ENCODE measurements at places on chromosomes 6 and 20.
A peak's percentile ranks its signal among the peaks of the same experiment; 100 is the strongest.

DNA sequence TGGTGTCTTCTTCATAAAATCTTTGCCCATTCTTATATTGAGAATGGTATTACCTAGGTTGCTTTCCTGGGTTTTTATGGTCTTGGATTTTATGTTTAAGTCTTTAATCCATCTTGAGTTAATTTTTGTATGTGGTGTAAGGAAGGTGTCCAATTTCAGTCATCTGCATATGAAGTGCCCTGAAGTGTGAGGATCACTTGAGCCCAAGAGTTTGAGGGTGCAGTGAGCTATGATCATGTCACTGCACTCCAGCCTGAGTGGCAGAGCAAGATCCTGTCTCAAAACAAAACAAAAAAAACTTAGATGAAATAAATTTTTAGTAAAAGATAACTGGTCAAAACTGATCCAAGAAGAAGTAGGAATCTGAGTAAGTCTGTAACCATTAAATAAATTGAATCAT is 215.4 kb downstream of the TBC1D7 start:
- no peak for DNase-seq

DNA sequence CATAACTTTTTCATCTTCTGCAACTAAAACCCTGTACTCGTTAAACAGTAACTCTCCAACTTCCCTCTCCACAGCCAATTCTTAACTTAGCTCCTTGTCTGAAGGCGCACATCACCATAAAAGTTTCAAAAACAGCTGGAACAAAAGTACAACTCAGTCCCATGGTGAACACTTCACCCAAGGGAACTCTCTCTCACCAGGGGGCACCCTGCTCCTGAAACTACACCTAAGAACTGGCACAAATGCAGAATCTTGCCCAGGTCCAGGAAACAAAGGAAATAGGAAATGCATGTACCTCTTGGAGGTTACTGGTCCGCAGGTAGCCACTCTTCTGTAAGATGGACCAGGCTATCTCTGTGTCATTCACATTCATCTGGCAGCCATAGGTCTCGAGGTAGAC is 6.6 kb downstream of the CDK5RAP1 start:
- DNase-seq, result no peak

- DNase-seq, result no peak
Observed at GRCh38 chr6:53917464-53917842, 122.6 kb downstream of the LRRC1 start.

- no peak for DNase-seq
Observed at GRCh38 chr6:56868687-56869086, 86.2 kb upstream of the BEND6 start.

DNA sequence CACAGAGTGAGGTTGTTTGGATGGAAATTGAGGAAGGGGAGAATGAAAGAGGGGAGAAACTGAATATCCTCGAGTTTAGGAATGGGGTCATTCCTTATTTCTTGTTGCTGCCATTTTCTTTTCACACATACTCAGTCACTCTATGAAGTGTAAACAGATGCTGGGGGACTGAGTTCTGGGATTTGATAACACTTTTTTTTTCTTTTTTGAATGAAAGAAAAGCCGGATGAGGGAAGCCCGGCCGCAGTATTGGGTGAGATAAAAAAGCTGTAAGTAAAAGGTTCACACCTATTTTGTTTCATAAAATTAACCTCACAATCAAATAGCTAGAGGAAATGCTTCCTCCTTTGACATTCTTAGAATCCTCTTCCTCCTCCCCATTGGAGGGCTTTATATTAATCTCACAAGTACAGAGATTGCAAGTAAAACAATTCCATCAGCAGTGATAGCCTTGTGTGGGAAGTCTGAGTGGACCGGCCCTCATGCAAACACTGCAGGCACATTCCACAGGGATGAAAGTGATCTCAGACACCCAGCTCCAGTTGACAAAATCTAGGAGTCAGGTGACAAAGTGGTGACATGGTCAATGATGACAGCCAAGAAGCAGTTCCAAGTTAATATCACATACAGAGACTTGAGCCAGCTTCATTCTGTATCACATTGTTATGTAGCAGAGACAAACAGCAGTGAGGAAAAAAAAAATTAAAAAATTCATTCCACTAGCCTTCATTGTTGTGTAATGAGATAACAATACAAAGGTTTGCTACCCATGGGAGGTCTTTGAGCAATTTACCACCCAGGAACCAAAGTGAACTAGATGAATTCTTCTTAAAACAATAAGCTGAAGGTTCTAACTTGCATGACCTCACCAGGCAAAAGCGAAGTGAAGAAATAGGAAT is 391.1 kb upstream of the HSF2 start:
- no peak for DNase-seq

DNA sequence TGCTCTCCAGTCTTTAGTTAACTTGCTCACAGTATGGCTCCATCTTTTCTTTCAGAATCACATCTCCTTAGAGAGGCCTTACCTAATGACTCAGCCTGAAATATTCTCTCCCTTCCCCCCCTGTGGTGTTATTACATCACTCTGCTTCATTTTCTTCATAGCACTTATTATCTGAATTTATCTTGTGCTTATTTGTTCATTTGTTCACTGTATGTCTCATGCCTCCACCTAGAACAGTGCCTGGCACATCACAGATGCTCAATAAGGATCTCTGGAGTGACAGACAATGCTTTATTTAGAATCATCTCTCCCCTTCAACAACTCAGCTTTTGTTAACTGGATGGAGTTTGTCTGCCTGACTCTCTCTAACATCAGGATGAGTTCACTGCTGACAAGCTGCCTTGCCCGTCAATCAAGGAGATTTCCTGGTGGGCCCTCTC is 96.6 kb upstream of the MAN1A1 start:
- peak; percentile 14 for DNase-seq

GRCh38 chr6:18343741-18344140 is 43.4 kb upstream of the RNF144B start:
- DNase-seq, result no peak

DNA sequence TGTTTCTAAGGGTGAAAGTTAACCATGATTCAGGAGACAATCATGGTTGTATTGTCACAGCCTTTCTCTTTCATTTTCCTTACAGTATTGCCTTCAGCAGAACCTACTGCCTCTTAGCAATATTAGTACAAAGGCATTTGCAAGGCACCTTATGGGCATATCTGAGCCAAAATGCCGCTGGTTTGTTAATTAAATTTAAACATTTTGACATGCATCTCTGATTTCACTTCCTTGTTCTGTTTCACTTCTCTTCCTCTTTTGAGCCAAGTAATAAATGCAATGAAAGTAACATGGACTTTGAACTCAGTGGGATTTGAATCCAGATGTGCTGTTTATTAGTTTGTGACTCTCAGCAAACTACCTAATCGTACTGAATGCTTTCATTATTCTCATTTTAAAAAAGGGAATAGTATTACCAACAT is 467.4 kb upstream of the CITED2 start:
- DNase-seq, result no peak

GRCh38 chr6:150145427-150145826 is 2.6 kb downstream of the PPP1R14C start:
- no peak for DNase-seq

DNA sequence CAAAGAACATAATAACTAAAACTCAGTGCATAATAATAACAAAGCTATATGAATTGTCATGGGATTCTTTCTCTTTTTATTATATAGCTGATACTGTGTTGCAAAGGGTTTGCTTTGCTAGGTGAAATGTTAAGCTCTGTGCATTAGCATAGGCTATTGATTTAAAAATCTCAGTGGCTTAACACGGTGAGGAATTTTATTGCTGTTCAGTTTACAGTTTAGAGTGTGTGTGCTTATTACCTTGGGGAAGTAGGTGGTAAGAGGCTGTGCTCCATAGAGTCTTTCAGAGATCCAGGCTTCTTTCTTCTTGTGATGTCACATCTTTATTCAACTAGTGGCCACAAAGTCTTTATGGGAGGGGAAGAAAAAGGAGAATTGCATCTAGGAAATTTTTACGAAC is 55.7 kb downstream of the LRRC1 start:
- DNase-seq, result no peak

GRCh38 chr20:10946124-10946880 is 272.5 kb upstream of the JAG1 start:
- no peak for DNase-seq

DNA sequence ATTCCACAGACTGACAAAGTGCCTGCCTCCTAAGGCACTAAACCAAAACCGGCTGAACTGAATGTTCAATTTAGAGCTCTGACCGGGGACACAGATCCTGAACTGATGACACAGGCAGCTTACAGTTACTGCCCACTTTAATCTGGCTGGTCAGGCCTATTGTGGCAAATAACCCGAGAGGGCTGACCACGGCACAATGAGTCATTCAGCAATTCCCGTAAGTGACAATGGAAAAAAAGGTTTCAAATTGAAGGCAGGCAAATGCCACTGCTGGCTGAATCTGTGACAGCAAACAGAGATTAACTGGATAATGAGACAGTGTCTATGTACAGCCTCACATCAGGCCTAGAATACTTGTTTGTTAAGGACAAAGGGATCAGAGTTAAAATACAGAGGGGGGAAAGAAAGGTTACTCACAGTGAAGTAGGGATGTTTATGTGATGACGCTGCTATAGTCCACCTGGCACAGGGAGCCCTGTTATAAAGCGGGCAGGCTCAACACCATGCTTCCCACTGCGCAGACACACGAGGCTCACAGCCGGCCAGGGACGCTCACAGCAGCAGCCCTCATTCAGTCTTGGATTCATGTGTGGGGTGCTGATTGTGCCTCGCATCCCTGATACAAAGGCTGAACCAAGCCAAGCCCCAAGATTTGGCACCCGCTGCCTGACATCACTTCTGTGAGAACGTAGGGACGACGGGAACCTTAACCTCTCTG is 54.4 kb downstream of the RTN4IP1 start:
- DNase-seq, result peak; percentile 54

- DNase-seq, result no peak
Observed at GRCh38 chr20:4154958-4155411, 139.6 kb upstream of the RNF24 start.

- peak; percentile 28 for DNase-seq
Observed at GRCh38 chr6:57190140-57190539, 18.0 kb downstream of the BAG2 start.

- no peak for DNase-seq
Observed at GRCh38 chr6:131208787-131209186, 73.5 kb downstream of the AKAP7 start.

DNA sequence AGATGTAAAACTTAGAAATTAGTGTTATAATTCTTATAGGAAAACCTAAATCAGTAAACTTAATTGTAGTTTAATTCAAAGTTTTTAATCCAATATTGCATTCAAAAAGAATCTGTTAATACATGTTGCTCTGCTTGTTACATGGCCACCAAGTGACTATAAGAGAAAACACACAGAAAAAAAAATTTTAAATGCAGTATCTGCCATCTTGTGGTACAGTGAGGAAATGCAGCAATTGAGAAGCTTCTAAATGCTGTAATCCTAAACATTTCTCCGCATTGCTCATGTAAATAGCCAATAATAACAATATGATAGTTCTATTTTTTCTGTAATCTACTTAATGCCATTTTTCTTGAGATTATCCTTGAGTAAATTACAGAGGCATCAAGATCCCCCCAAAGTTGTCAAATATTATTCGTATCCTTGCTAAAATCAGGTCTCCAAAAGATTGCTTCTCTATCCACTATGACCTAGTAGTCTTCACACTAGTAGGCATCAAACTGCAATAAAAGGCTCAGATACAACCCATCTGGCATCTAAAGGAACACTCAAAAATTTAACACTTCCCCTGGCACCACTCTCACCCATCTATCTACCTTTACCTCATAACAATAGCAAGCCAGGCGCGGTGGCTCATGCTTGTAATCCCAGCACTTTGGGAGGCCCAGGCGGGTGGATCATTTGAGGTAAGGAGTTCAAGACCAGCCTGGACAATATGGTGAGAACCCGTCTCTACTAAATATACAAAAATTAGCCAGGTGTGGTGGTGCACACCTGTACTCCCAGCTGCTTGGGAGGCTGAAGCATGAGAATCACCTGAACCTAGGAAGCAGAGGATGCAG is 34.6 kb downstream of the HDAC2 start:
- peak; percentile 41 for DNase-seq

DNA sequence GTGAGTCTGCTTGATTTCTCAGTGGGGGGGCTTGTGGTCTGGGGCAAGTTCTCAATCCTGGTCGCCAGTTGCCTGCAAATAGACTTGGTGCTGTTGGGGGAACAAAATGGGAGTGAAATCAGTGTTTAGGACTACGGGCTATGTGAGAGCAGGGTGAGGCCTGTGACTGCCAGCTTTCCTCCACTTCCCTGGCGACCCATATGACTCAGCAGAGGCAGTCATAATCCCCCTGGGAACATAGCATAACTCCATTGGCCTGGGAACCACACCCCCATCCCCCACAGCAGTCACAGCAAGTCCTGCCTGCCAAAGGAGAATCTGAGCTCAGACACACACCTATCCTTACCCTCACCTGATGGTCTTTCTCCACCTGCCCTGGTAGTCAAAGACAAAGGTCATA is 387.9 kb downstream of the LMBRD1 start:
- no peak for DNase-seq

DNA sequence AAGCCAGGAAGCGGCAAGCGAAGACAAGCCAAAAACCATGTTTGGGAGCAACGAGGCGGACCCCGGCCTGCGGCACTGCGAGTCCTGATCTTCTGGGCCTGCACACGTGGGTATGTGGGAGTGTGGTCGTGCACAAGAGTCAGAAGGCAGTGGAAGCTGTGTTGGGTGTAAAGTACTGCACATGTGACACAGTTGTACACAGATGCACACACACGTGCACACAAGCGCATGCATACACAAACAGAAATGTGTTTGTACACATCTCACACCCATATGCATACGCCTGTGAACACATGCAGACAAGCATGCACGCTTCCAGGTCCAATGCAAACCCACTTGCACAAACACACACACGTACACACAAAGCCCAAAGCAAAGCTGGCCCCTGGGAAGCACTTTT is 52.6 kb upstream of the SLCO4A1 start:
- DNase-seq, result no peak

DNA sequence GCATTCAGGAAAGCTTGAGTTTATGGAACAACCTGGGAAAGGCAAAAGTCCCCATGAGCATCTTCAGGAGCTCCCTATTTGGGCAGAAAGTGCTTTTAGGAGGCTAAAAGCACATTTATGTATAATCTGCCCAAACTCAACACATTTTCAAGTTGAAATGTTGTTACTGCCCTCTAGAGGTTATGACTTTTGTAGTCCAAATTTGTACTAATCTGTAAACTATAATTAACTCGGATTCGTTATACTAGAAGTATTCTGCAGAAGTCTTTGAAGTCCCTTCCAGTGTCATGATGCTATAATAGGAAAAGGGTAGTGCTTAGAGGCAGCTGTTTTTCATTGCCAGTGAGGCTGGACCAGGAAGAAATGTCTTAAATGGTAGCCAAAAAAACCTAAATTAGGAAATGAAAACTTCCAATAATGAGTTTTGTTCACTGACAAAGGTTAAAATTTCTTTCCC is 44.8 kb upstream of the EMILIN3 start:
- no peak for DNase-seq

GRCh38 chr6:133001040-133001565 is 186.7 kb downstream of the RPS12 start:
- no peak for DNase-seq

GRCh38 chr6:98945311-98946115 is 2.2 kb downstream of the FBXL4 start:
- no peak for DNase-seq

DNA sequence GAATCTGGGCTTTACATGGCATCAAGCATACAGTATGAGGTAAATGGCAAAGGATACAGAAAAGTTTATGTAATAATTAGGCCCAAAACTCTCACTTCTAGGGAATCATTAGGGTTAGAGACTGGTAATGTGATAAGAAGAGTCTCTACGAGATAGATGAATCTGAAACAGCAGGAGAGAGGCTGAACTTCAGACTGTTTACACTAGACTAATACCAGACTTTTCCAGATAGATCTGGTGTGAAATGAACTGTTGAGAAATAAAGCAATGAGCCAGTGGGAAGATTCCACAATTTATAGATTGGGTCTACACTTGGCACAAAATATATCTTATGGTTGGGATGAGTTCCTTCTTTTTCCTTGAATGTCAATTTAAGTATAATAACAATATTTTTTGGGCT is 134.3 kb downstream of the MAN1A1 start:
- no peak for DNase-seq
